ENCODE measurements at places on chromosomes 16 and 17.

- no peak for DNase-seq
Observed at GRCh38 chr17:70947636-70948565, 778.6 kb downstream of the KCNJ2 start.

DNA sequence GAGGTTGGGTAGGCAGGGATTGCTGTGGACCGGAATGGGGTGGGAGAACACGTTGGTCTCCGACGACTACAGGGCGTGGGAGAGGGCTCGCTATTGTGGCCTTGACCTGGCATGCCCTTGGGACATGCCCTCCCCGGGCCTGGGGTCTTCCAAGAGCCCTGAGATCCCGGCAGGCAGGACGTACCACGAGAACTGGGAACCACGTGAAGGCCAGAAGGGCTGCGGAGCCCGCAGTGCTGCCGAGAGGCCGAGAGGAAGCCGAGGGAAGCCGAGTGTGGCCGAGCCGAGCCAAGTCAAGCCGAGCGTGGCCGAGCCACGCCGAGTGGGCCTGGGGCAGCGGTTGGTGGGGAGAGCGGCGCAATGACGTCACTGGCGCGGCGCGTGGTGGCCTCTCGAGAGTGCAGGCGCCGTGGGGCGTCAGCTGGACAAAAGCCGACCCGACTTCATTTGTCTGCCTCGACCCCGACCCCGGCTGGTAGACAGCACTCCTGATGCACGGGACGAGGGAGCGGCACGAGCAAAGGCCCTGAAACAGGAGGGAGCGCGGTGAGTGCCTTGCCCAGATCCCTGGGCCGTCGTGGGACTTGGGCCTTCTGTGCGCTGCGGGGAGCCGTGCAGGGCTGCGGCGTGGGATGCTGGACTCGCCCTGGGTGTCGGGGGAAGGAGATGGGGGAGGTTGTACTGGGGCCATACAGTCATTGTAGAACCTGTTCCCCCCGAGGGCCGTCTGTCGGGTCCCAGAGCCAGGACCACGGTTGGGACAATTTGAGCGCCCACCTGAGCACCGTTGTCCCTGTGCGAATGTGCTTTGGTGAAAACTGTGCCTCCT, 6.6 kb downstream of the SOCS1 start:
- no peak for DNase-seq

- no peak for DNase-seq
Observed at GRCh38 chr17:29709866-29710519, 87.3 kb upstream of the CORO6 start.

- no peak for DNase-seq
Observed at GRCh38 chr16:57962756-57963155, 8.2 kb downstream of the CNGB1 start.

GRCh38 chr17:1153795-1154546, 25.8 kb downstream of the ABR start:
- DNase-seq, result peak; percentile 82

DNA sequence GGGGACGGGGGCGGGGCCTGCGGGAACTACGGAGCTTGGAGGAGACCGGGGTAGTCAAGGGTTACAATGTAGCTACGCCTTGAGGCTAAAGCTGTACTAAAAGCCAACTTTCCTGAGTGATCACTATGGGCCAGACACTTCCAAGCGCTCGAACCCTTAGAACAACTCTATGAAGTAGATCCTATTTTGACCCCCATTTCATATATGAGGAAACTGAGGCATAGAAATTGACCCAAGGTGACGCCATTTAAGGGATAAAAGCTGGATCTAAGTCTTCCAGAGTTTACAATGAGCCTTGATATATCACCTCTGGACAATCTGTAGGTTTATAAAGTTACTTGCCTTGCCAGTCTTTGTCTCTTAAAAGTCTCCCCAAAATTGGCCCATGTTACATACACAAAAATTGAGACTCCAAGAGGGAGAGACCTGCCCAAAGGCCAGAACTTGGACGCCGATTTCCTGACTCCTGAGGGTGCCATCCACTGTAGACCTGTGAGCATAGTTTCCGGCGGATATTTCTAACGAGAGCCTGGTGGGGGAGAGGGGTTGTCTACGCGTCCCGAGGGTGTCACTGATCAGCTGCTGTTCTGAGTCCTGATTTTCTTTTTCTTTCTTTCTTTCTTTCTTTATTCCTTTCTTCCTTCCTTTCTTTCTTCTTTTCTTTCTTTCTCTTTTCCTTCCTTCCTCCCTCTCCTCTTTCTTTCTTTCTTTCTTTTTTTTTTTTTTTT, 555 bp upstream of the NCBP3 start:
- no peak for DNase-seq

- peak; percentile 35 for DNase-seq
Observed at GRCh38 chr17:9313346-9313745, 262.3 kb downstream of the STX8 start.

DNA sequence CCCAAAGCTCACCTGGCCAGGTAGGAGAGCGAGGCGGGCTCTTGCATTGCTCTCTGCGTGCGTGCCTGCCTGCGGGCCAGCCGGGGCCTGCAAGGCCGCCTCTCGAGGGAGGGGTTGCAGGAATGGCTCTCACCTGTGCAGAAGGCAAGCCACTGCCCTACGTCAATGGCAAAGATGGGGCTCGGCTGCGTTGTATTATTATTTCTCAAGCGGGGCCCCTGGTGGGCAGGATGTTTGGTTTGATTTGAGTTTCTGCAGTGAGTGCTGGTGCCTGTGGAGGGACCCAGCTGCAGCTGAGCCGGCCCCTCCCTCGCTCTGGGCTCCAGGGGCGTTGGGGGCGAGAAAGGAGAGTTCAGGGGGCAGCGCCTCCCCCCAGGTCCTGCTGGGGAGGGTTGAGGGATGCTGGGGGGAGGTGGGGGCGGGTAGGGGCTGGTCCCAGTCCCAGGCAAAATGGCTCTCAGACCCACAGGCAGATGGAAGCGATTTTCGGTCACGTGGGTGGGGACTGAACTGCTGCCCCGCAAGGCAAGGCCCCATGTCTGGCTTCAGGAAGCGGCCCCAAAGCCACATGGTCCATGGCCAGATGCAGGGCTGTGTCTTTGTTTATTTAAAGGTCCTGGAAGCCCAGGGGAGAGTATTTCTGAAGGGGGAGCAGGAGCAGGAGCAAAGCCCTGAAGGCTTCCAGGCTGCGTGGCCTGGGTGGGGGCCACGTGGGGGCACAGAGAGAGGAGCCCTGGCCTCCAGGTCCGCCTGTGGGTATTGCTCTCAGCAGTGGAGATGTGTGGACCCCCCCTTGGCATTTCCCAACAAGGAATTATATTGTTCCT, 338.8 kb downstream of the SEC14L1 start:
- peak; percentile 83 for DNase-seq

- DNase-seq, result peak; percentile 80
Observed at GRCh38 chr17:72556944-72557826, 436.4 kb downstream of the SOX9 start.

DNA sequence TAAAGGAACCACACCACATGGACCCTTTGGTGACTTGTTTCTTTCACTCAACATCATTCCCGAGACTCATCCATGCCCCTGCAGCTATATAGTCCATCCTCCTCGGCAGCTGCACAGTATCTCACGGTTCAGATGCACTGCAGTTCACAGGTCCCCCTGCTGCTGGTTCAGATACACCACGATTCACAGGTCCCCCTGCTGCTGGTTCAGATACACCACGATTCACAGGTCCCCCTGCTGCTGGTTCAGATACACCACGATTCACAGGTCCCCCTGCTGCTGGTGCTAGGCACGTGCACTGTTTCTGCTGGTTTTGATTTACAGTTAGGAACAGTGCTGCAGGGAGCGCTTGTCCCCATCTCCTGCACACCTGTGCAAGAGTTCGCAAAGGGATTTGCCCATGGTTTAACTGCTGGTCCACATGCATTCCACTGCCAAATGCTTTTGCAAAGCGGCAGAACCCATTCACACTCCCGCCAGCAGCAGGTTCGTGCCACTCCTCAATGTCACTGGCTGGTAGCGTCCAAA, 3.8 kb downstream of the HSDL1 start:
- no peak for DNase-seq

DNA sequence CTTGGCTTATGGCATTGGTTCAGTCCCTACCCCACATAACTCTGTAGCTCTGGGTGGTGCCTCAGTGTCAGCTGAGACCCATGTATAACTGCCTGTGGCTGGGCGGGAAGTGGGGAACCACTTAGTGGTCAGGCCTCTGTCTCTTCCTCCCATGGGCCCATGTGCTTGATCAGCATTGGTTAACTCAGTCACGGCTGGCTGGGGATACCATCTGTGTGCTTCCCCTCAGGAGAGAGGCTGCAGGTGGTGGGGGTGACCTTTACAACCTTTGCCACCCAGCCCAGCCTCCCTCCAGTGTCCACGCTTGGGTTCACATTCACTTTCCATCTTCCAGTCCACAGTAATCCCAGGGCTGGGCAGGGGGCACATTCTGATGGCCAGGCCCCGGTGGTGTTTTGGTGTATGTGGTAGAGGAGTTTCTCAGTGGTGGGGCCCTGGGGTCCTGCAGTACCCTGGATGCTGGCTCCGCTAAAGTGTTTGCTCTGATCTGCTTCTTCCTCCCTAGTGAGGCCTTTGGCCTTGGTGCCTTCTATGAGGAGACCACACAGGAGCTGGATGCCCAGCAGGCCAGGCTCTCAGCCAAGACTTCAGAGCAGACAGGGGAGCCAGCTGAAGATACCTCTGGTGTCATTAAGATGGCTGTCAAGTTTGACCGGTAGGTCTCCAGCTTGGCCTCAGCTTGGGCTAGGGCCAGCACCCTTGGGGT, 10.2 kb upstream of the NFATC3 start:
- peak; percentile 74 for DNase-seq

DNA sequence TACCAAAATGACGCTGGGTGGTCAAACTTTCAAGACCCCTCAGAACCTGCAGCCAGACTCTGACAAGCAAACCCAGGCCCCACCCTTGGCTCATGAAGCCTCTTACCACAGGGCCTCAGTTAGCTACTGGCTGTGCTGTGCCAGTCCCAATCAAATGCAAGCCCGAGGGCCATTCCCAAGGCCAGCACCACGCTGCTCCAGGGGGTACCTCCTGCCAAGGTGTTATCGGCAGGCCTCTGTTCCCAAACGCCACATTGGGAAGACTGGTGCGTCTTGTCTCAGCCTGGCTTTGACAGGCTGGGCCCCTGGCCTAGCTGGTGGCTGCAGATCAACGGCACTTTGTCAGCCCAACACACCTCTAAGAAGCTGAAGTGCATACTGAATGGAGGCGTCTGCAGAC, 35.8 kb upstream of the NOG start:
- no peak for DNase-seq

- no peak for DNase-seq
Observed at GRCh38 chr16:49280841-49281371, 732 bp downstream of the CBLN1 start.

- DNase-seq, result no peak
Observed at GRCh38 chr16:48609652-48610029, 339 bp downstream of the N4BP1 start.

DNA sequence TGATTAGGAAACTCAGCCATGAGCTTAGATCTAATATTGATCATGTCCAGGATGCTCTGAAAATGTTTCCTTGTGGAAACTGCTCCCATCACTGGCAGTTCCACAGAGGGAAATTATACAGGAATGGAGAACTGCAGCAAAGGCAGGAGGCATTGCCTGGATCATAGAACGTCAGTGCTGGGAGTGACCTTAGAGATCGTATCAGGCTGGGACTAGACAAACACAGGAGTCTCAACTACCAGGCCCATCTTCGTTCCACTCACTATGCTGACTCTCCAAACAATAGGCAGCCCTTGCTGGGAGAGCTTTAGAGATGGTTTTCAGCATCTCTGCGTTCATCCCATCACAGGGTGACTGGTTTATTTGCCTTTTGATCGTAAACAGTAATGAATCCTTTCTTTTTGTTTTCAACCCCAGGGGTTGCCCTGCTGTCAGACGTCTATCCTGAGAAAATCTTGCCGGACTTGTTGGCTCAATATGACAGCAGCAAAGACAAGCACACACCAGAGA, 130.3 kb downstream of the TANGO6 start:
- DNase-seq, result no peak

GRCh38 chr16:79298894-79299799, 301.4 kb downstream of the MAF start:
- DNase-seq, result no peak

- no peak for DNase-seq
Observed at GRCh38 chr16:50378417-50378816, 9.6 kb upstream of the BRD7 start.

DNA sequence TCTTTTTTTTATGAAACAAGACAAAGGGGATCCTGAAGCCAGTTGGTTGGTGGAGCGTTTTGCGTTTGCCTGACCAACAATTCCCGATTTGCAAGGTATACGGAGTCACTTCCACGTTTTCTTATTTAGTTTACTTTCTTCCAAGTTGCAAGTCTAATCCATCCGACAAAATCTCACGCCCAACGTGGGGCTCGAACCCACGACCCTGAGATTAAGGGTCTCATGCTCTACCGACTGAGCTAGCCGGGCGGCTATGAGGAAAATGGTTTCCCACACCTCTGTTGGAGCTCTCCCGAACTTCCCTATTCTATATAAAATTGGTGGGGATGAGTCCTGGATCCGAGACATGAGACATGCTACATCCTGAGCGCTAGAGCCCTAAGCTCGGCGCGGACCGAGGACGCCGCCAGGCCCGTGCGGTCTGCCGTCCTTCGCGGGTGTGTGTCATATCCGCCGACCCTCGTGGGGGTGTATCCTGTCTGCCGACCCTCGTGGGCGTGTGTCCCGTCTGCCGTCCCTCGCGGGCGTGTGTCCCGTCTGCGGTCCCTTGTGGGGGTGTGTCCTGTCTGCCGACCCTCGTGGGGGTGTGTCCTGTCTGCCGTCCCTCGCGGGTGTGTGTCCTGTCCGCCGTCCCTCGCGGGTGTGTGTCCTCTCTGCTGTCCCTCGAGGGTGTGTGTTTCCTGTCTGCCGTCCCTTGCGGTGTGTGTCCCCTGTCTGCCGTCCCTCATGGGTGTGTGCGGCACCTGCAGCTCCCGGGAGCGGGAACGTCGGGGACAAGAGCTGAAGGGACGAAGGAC, 22.6 kb downstream of the ZNF213 start:
- DNase-seq, result peak; percentile 89

GRCh38 chr16:81478876-81479511, 34.4 kb downstream of the CMIP start:
- DNase-seq, result peak; percentile 73

DNA sequence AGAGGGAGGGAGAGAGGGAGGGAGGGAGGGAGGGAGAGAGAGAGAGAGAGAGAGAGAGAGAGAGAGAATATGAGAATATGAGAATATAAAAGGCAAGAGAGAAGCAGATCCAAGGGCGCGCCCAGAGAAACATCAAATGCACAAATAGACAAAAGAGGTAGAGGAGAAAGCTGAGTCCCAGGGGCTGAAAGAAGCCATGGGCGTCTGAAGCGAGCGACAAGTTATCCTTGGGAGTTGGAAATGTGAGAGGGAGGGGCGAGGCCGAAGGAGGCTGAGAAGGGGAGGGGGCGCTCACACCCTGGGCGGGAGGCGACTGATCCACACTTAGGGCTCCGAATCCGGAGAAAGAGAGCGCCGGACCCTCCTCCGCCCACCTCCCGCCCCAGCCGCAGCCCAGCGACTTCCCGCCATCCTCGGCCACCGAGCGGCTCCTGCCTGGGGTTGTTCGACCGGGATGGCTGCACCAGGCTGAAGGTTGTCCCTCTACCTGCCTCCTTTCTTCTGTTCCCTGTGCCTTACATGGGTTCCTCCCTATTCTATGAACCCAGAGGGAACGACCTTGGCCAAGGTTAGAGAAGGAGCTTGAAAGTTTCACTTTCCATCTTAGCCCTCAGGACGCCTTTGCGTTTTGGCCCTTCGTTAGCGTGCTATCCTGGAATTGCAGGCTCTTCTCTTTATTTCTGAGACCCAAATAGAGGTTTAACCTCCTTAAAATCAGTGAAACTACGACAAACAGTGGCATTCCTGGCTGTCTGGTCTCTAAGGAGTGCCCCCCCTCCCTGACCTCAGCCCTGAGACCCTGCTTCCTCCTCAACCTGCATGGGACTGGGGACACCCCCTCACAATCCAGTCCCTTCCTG, 21.2 kb upstream of the HOXB9 start:
- no peak for DNase-seq

GRCh38 chr16:88703486-88704309, 2.5 kb downstream of the RNF166 start:
- no peak for DNase-seq
